ENCODE measurements at places on chromosomes 3 and 15.

GRCh38 chr3:123597561-123597960, 12.7 kb upstream of the HACD2 start:
- no peak for DNase-seq

GRCh38 chr15:67267951-67268941, 13.7 kb downstream of the IQCH start:
- no peak for DNase-seq

GRCh38 chr15:51736069-51736468, 1.4 kb downstream of the LYSMD2 start:
- no peak for DNase-seq

DNA sequence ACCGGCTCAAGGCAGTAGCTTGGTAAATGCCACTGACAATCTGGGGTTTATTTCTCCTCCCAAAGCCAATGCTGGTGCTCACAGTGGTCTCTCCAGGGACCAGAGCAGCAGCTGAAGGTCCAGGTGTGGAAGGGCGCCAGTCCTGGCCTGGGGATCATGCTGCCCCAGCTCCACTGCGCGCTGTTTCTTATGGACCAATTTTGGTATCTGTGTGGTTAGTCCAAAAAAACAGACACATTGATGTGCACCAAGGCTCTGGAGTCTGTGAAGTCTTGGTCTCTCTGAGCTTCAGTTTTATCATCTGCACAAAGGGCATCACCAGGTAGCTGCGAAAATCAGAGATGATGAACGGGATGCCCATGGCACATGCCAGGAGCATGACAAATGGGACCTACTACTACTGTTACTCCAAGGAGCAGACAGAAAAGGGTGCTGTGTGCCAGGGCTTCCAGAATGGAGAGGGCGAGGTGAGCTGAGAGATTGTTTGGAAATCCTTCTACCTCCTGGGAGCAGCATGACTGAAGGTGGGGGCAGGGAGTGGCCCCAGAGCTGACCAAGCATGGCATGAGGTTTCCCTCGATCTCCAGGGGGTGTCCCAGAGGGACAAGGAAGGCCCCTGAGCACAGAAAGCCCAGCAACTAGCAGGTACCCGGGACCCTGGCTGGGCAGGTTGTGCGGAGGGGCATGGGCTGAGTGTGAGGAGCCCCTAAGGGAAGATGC, 134.3 kb upstream of the PRR20G start:
- DNase-seq, result no peak

- DNase-seq, result no peak
These were observed 52.2 kb downstream of the REC114 start for GRCh38 chr15:73495181-73495580.

- DNase-seq, result peak; percentile 87
These were observed 38.6 kb downstream of the CLEC3B start for GRCh38 chr3:45064512-45065372.

DNA sequence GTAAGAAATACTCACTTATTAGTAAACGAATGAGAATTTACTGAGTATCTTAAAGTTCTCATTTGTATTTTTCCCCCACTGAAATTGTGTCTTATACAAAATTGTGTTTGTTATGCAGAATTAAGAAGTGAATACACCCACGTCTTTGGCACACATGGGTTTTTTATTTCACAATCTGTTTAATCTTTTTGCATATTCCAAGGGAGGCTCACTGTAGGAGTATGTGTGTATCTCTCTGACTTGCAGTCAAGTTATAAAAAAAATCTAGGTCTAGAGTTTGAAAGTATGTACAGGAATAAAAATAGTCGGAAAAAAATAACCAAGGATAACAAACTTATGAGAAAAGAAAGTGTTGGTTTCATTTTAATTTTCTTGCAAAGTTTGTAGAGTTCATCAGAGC, 255.2 kb downstream of the PDCD6IP start:
- no peak for DNase-seq

DNA sequence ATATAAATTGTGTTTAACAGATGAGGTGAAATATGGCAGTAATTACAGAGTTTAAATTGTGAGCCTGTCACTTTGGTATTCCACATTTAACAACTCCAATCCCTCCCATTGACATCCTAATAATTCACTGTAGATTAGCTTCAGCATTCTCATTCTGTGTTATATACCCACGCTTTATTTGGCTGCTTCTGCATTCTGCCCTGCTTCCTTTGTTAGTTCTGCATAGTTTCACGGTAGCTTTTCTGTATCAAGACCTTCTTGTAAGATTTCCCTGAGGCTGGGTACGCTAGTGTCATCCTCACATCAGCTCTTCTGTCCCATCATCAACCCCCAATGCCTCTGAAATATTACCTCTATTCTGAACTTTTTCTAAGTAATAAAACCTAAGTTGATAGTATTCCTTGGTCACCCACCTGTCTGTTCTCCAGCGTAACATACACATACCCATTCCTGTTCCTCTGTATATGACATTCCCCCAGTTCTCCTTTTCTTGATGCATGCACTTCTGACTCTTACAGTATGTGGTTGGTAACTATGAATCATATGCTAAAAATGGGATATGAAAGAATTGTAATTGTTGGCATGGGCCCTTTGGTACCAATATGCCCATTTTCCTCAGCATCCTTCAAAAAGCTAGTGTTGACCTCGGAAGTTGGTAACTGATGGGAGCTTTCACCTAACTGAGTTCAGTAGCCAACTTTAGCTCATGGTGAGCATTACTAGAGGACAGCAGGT, 171.2 kb downstream of the KLHL25 start:
- peak; percentile 20 for DNase-seq

- DNase-seq, result no peak
These were observed 74.0 kb upstream of the UBE2E2 start for GRCh38 chr3:23129117-23129516.

DNA sequence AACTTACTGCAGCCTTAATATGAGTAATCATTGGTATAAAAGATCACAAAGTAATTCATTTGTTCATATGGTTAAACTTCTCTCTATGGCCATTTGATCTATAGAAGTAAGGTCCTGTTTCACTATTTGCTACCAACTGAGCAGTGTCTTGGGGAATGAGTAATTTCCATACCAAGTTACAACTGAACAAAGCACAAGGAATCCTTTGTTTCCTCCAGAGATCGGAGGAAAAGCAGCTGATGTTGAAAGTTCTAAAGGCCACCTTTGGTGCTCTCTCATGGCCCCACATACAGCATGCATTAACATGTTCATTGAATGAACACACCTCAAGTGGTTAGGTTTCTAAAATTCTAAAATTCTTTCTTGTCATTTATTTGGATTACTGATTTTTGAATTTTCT, 7.1 kb upstream of the CNTN3 start:
- no peak for DNase-seq

DNA sequence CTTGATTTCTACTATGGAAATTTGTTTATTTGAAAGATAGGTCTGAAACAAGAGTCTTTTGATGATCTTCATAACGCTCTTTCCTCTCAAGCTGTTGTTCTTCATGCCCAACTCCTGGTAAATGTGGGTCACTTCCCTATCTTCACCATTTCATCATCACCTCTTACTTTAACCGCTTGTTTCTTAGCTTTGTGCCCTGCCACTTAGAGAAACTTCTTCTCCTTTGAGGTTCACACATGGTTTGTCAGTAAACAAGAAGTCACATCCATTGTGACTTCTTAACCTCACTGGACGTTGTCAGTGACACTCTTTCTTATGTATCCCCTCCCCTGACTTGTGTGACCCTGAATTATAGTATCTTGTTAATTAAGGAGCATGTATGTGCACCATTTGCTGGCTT, 16.9 kb upstream of the P2RY13 start:
- DNase-seq, result no peak

GRCh38 chr3:16506884-16507577, 6.5 kb downstream of the RFTN1 start:
- DNase-seq, result peak; percentile 10

DNA sequence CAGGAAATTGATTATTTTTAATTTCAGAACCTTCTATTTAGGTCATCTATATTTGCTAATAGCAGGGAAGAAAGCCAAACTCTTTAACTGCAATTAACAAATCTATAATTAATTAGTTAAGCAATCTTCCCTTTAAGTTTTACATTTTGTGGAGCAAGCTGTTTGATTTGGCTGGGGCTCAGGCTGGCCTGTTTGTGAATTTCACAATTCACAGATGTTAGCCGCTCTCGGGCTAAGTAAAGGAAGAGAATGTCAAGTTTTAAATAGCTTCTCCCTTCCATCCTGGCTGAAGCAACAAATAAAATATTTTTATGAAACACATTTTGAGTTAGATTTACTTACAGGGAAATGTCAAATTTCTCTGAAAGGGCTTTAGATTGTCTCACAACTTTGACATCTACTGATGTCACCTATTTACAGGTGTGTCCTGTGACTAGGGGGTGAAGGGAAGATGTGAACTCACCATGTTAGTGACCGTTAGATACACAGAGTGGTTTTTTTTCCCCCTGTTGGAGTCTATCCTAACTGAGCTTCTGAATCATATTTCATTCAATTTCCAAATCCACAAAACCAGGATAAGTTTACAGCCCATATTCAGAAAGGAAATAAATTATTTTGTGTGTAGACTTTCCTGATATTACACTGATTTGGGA, 1.3 kb upstream of the TP63 start:
- DNase-seq, result no peak

DNA sequence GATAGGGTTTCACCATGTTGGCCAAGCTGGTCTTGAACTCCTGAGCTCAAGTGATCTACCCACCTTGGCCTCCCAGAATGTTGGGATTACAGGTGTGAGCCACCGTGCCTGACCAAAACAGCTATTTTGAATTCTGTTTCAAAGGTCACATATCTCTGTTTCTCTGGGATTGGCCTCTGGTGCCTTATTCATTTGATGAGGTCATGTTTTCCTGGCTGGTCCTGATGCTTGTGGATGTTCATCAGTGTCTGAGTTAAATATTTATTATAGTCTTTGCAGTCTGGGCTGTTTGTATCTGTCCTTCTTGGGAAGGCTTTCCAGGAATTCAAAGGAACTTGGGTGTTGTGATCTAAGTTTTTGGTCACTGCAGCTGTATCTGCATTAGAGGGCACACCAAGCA, 5.1 kb downstream of the PATL2 start:
- peak; percentile 61 for DNase-seq

- peak; percentile 31 for DNase-seq
These were observed 6.8 kb upstream of the ANKRD28 start for GRCh38 chr3:15804553-15805095.

DNA sequence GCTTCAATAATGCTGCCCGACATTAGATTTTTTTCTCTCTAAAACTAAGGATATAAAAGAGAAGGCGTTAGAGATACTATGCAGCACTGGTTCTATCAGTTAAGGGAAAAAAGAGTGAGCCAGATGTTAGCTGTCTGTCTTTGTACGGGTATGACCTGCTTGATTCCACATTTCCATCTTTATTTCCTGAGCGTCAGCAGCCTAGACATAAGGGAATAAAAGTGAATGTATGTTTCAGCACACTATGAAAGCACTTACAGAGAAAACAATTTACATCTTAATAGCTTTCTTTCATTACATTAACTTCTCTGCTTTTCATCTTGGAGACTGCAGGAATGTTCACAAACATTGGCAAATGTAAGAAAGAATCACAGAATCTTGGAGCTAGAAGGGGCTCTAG, 319.3 kb downstream of the CTNNB1 start:
- DNase-seq, result no peak

- DNase-seq, result no peak
These were observed 632.2 kb downstream of the MAGI1 start for GRCh38 chr3:65406470-65406869.

DNA sequence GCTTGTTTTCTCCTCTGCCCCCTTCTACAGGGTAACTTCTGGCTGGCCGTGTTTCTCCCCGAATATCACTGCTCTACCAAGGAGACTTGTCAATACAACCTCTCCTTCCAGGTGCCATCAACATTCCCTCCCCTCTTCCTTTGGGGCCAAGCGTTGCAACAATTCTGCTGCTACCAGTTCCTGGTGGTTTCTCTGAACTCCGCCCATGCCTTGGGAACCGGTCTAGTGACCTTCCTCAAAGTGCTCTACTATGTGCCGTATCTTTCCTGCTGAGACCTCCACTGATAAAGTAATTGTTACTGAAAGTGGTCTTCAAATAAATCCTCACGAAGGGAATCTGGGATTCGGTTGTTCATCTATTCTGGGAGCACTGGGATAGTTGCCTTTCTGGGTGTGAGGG, 26.2 kb downstream of the PCSK6 start:
- DNase-seq, result no peak

DNA sequence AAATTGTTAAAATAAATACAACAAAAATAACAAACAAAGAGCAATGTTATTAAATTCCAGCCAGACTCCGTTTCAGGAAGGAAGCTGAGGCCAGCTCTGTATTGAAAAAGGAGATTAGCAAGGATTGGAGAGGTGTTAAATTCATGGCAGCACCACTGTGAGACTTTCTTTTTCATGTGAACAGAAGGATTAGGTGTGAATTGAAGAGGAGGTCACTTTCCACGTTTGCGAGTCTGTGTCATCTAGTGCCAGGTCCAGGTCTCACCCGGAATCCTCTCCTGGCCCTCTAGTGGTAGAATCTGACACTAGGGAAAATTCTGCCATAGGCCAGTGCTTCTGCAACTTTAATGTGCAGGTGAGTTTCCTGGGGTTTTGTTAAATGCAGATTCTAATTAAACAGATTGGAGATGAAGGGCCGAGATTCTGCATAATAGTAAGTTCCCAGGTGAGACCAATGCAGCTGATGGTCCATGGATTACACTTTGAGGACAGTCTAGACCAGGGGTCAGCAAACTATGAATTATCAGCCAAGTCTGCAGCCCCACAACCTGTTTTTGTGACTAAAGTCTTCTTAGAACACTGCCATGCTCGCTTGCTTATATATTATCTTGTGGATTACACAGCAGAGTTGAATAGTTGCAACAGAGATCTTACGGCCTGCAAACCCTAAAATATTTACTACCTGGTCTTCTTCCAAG, 9.2 kb upstream of the SLC6A1 start:
- DNase-seq, result peak; percentile 57

DNA sequence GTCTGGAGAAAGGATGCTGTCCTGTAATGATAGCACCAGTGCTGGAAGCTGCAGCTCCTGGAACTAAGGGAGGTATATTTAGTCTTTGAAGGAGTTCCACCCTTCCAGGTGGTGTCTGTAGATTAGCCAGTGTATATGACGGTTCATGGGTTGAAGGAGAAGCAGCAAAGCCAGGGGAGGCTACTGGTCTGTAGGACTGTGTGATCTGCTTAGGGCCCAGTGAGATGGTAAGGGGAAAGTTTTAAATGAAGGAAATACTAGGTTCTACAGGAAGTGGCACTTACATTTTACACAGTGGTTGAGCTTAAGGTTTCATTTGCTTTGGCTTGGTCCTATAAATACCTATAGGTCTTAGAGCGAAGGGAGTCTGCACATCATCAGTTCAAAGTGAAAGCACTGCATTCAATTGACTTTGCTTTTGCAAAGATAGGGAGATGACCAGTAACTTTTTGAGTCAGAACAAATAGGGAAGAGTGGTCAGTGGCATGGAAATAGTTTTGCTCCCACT, 5.6 kb downstream of the SLC25A38 start:
- DNase-seq, result no peak

GRCh38 chr3:185830018-185830797, 5.4 kb upstream of the IGF2BP2 start:
- DNase-seq, result no peak

- peak; percentile 79 for DNase-seq
These were observed 120.0 kb downstream of the ATP1B3 start for GRCh38 chr3:141996437-141996836.

Measured in kidney tubule cell (primary cell).